ENCODE measurements at places on chromosomes 2 and 18.

DNA sequence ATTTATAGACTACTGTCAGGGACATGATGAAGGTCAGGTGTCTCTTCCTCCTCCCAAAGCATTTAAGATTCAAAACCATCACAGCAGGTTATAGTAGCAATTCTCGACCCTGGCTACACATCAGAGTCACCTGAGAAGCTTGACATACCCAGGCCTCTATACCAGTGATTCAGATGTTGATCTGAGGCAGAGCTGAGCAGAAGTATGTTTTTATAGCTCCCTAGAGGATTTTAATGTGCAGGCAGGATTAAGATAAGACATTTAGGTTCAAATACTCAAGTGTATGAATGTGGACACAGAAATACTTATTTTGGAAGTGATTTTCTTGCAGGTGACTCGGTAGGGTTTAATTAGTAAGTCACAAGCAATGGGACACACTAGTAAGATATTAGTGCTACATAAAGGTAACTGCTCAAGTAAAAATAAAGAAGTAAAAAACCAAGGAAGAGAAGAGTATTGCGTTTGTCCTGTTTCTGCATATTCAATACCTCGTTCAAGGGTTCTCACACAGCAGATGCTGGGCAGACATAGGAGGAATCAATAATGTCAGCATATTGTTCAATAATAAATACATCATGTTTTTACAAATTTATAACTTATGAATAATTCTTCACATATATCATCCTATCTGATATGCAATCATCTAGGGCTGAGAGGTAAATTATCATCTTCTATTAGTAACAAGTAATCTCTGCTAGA lies 7.0 kb downstream of the GCFC2 start:
- DNase-seq: no peak

DNA sequence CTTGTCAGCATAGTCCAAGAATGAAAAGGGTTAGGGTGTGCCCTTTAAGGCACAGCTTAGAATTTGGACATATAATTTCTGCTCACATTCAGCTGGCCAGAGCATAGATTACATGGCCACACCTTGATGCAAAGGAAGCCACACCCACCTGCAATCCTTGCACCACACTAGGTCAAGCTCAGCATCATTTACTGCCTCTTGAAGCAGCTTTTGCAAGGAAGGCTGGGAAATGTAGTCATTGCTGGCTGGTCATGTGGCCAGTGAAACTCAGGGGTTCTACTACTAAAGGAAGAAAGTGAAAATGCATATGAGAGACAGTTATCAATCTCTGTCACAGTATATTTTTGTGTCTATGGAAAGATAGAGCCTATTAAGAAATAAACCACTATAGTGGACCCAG lies 159.3 kb downstream of the GFPT1 start:
- no peak for DNase-seq

GRCh38 chr2:211084352-211084751 lies 528.0 kb downstream of the CPS1 start:
- DNase-seq: no peak

- DNase-seq: no peak
Measured at GRCh38 chr2:5696404-5696944, 4.3 kb downstream of the SOX11 start.

GRCh38 chr18:79305911-79306310 lies 89.8 kb upstream of the NFATC1 start:
- DNase-seq: no peak

DNA sequence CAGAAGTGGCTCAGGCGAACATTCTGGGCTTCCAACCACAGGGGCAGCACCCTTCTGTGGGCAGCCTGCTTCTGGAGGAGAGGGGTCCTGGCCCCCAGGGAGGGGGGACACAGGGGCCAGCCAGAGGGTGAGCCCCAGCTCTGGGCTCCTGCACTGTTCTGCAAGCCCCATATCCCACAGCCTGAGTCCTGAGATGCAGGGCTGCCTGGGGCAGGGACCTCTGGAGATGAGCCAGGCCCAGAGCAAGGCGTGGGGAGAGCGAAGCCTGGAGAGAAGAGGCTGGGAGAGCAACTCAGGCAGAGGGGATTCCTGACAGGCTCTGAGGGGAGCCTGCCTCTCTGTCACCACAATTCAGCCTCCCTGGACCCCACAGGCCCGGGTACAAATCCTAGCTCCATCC lies 13.5 kb upstream of the PRSS56 start:
- DNase-seq: no peak

- DNase-seq: no peak
Measured at GRCh38 chr2:102050854-102051391, 59.2 kb downstream of the IL1R2 start.

DNA sequence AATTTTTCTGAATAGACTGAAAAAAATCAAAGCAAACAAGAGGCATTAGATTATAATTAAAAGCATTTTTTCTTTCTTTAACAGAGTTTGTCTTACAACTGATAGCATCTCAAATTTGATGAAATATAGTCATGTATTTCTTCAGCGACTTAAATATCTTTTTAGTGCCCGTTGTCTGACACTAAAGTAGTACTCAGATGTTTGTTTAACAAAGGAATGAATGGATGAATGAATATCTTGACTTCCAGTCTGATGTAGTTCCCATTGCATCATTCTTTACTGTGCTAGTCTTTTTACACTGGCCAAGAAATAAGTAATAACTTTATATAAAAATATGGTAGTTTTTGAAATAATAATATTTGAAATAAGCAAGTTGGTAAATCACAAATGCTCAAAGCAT lies 111.1 kb downstream of the TTC27 start:
- DNase-seq: no peak

GRCh38 chr2:236180831-236181453 lies 12.8 kb upstream of the GBX2 start:
- no peak for DNase-seq

- DNase-seq: no peak
Measured at GRCh38 chr2:129765326-129765677, 214.2 kb upstream of the RAB6C start.

- no peak for DNase-seq
Measured at GRCh38 chr18:25111377-25112288, 240.3 kb downstream of the ZNF521 start.

GRCh38 chr2:34731292-34731691 lies 1132.2 kb upstream of the FAM98A start:
- DNase-seq: no peak

- no peak for DNase-seq
Measured at GRCh38 chr2:10103179-10103578, 19.4 kb upstream of the RRM2 start.

GRCh38 chr2:240739797-240740196 lies 48.1 kb downstream of the AQP12A start:
- no peak for DNase-seq

GRCh38 chr2:106012591-106013347 lies 181.3 kb downstream of the UXS1 start:
- DNase-seq: no peak

GRCh38 chr2:117723888-117724434 lies 90.5 kb upstream of the DDX18 start:
- DNase-seq: no peak
